ENCODE measurements at places on chromosomes 4 and X.

DNA sequence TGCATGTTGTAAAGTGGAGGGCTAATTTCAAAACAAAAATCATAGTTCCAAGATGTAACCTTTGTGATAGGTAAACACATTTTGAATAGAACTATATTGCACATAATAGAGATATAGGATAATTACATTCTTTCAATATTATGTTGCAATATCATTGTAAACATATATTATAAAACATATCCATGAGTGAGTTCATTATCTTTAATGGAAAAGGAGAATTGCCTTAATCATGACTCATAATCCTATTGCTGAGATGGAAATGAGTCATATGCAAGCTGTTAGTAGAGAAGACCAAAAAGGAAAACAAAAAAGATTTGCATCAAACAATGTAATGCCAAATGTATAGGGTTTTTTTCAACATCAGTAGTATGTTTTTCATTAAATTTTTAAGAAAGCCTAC is 73.7 kb upstream of the WDR44 start:
- DNase-seq, result no peak

GRCh38 chr4:6474705-6475457 is 2.5 kb upstream of the PPP2R2C start:
- DNase-seq, result no peak

DNA sequence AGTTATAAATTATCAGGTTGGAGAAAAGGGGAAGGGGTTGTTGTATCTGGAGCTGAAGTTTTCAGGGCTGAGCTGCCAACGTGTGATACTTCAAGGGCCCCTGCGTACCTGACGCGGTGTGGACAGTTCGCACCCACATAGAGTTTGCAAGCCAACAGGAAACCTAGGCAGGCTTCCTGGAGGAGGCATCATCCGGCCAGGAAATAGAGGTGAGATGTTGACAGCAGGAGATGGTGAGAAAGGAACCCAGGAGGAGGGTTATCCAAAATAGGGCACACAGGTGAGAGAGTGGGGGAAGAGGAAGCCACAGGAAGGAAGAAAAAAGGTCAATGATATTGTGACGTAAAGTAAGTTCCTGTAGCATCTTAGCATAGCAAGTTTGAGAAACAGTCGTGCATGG is 127.2 kb downstream of the DHRSX start:
- DNase-seq, result no peak

DNA sequence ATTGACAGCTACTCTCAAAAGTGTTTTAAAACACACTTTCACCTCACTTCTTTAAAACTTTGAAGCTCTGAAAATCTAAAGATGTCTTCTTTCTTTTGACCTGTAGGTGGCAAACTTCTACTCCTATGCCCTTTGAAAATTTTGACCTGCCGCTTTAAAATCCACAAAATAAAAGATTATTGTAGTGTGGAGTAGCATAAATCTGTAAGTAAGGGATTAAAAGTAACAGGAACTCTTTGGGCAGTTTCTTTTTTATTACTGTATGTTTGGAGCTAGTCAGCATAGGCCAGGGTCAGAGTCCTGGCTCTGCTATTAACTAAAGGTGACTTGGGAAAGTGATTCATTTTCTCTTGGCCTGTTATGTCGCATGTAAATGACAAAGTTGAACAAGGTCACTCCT is 25.5 kb downstream of the BBS12 start:
- no peak for DNase-seq

GRCh38 chr4:150235808-150236271 is 157.6 kb downstream of the DCLK2 start:
- DNase-seq, result no peak

- DNase-seq, result no peak
These were observed 55.1 kb downstream of the SPATA18 start for GRCh38 chr4:52106191-52106590.

Data from DND-41 (cell line).